ENCODE measurements at places on chromosomes 3 and 15. TPM values are rescaled to one million over a fixed set of nuclear protein-coding genes. Genes with fewer than 3 reads are reported as not detected.

DNA sequence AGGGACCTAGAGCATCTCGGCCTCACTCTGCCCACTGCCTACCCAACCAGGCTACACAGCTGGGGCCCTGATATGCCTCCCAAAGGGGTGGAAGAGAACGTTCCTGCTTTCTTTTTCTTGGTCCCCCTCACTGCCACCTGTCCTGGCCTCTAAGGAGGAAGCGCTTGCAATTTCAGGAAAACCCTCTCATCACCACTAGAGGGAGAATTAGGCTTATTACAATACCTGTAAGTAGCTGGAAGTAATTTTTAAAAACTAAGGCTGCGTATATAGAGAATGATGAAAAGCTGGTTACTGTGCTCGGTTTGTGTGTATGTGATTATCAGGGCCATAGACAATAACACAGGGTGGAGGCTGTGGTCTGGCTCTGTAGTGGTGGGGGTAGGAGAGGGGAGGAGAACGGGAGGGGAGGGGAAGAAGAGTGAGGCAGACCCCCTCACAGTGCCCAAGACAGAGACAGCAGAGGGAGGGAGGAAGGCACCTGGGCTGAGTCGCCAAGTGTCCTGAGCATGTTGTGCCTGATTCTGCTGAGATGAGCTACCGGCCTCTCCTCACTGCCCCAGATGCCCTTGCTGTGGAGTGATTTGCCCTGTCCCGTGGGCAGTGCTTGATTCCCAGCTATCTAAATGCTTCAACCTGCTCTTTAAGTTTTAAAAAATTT lies 3.3 kb downstream of the GABRG3 start:
- DNase-seq = no peak

DNA sequence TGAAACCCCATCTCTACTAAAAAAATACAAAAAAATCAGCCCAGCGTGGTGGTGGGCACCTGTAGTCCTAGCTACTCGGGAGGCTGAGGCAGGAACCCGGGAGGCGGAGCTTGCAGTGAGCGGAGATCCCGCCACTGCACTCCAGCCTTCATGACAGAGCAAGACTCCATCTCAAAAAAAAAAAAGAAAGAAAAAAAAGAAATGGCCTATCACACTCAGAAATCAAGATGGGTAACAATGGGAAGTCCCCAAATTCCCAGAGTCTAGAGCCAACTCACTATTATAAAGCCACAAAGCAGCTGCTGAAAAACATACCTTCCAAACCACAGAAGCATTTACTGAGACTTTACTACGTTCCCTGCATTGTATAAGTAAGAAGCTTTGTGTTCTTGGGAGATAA lies 7.5 kb downstream of the HDGFL3 start:
- no peak for DNase-seq

GRCh38 chr3:126450744-126451143 lies 24.9 kb downstream of the ZXDC start:
- DNase-seq = no peak

GRCh38 chr3:58307639-58308215 lies 1.4 kb downstream of the HTD2 start:
- no peak for DNase-seq

GRCh38 chr3:189953551-189953950 lies 167.1 kb downstream of the P3H2 start:
- DNase-seq = no peak

GRCh38 chr3:114878114-114878839 lies 268.8 kb downstream of the ZBTB20 start:
- DNase-seq = no peak

- DNase-seq = no peak
These were observed 163.9 kb upstream of the SMAD3 start for GRCh38 chr15:66901336-66902100.

DNA sequence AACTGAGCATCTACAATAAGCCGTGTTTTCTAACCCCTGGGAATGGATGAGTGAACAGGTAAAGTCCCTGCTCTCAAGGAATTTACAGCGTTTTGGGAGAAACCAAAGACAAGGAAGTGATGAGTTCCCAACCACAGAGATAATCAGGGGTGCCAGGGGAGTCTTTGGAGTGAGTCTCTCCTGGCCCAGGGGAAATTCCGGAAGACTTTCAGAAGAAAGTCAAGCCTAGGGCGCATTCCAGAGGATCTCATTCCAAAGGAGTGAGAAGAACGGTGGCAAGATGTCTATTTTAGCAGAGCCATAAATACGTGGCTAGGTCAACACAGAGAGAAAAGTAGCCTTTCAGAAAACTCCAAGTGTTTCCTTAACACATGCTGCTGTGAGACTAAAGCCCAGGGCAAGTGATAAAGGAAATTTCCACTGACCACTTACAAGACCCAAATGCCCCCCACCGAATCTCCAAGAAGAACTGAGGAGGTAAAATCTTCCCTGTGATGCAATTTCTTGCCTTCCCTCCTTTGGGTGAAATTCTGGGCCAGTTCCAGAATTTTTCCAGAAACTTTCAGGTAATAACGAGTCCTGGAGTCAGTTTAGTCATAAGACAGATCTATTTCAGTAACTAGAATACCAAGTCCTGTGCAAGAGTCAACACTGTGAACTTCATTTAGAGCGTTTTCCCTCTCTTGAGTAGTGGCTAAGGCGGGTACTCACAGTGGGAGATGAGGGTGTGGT lies 437.4 kb downstream of the NR2F2 start:
- DNase-seq = no peak

- DNase-seq = no peak
These were observed 2.5 kb upstream of the KIF7 start for GRCh38 chr15:89657686-89658200.

DNA sequence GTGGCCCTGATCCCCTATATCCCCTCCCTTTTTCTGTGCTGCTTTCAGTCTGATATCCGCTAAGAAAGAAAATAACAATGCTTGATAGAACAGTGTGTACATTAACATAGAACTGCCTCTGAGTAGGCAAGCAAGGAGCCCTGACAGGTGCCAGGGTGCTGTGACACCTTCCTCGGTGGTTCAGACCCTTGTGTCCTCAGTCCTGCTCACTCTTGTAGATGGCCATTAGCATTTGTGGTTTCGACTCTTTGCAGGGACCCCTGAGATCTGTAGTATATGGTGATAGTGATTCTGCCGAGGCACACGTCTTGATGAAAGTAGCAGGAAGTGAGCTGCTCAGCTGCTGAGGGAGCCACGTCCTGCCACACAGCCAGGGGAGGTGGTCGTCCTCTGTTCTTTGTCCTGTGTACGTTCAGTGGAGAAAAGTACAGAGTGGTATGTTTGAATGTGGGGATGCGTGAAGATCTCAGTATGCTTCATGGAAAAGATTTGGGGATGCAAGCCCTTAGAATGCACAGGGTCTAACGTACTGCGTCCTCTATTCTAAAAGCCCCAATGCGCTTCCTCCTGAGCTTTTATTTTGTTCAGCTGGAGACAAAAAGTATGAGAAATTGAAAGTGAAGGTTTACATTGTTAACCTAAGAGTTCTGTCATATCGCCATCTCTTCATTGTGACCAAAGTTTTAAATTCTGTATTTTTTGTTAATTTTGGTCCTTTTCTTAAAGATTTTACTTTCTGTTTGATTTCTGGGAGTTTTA lies 35.4 kb downstream of the PXYLP1 start:
- no peak for DNase-seq

- no peak for DNase-seq
These were observed 45.7 kb upstream of the RAB6B start for GRCh38 chr3:133941415-133941821.

GRCh38 chr3:126969586-126969985 lies 13.3 kb upstream of the PLXNA1 start:
- no peak for DNase-seq

GRCh38 chr15:64216730-64217428 lies 54.1 kb upstream of the PPIB start:
- DNase-seq = no peak

DNA sequence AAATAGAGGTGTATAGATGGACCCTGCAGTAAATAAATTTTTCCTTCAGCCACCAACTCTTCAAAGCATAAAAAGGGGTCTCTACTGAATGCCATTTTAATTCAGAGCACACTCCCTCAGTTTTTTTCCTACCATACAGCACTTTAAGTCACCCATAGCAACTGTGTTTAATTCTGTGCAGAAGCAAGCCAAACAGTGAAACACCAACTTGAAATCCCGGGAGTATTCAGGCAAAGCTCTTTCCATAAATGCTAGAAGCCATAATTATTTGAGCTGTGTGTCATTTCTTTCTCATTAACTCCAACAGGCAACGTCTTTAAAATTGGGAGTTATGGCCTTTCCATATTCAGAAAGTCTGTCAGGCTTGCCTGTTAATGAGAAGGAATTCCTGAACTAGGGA lies 562.1 kb downstream of the GRM7 start:
- no peak for DNase-seq

- no peak for DNase-seq
These were observed 31.3 kb upstream of the FOXP1 start for GRCh38 chr3:71614869-71615268.

GRCh38 chr3:47874913-47875312 lies 72.0 kb downstream of the DHX30 start:
- DNase-seq = no peak

DNA sequence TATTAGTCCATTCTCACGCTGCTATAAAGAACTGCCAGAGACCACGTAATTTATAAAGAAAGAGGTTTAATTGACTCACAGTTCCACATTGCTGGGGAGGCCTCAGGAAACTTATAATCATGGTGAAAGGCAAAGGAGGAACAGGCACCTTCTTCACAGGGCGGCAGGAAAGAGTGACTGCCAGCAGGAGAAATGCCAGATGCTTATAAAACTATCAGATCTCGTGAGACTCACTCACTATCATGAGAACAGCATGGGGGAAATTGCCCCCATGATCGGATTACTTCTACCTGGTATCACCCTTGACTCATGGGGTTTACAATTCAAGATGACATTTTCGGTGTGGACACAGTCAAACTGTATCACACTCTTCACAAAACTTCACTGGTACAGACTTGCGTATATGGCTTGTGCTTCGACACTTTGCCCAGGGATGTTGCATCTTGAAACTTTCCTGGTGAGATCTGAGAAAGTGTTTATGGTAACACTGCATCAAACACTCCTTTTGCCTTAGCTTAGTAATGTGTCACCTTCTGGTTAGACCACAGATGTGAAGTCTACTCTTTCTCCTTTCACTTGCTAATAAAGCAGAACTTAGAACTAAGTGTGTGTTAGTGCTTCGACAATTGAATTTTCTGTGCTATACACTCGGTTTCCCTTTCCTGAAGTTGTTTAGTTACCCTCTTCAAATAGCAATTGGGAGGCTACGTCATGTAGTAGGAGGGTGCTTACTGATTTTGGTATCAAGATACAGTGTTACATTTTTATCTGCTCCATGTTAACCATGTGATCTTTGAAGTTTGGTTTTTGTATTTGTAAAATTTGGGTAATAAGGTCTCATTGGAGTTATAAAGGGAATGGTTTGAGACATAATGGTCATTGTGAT lies 185.7 kb downstream of the LPP start:
- DNase-seq = no peak

DNA sequence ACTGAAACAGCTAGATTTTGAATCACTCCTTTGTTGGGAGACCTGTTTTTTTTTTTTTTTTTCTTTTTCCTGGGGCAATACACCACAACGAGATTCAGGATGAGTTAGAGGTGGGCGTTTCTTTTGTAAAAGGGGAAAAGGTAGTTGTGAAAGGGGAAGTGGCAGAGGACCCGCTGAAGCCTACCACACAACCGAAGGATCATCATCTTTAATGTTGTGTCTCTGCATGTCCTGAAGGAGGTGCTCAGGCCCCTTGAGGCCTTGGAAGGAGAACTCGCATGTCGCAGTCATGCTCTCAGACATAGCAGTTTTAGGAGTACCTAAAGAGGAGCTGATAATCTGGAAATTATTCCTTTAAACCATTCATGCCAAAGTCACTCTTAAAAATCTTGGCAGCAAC lies 137.9 kb upstream of the LRIG1 start:
- no peak for DNase-seq

GRCh38 chr15:57419335-57419734 lies 43.0 kb downstream of the CGNL1 start:
- no peak for DNase-seq

DNA sequence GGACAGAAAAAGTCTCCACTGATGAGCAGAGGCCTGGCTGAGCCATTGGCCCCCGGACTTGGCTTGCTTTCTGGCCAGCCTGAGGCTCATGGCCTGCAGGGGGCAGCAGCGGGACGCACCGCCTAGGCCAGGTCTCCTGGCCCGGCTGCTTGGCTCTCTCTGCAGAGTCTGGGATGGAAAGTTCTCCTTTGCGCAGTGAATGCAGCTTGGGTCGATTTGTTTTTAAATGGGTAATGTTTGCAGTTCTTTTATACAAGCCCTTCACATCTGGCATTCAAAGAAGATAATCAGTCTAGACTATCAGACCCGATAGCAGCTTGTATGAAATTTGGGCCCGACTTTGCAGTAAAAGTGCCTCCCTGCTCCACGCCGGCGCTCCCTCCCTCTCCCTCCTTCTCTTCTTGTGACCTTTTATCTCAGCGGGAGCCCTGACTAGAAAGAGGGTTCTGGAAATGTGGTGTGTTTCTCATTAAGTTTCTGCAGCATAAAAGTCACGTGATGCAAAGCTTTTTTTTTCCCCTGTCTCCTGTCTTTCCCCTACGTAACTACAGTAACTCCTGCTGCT lies 59.9 kb downstream of the ZNF621 start:
- peak; percentile 60 for DNase-seq

- no peak for DNase-seq
These were observed 18.6 kb downstream of the DNAJB11 start for GRCh38 chr3:186589121-186589520.

Gene SNTN
- not detected for polyA plus RNA-seq

Gene FOXB1
- not detected for polyA plus RNA-seq

Gene CCDC54
- polyA plus RNA-seq = 0.14 TPM

Gene RNF168
- 16.7 TPM for polyA plus RNA-seq

Gene ALDH1L1
- 23.7 TPM for polyA plus RNA-seq

Gene MST1R
- polyA plus RNA-seq = 1.3 TPM

Gene SPINT1
- polyA plus RNA-seq = 61.8 TPM

Gene UROC1
- 0.22 TPM for polyA plus RNA-seq

Gene NME9
- polyA plus RNA-seq = 4.0 TPM

Gene SEMA3F
- polyA plus RNA-seq = 67.3 TPM

Gene PP2D1
- 0.32 TPM for polyA plus RNA-seq

Gene B3GALNT1
- 80.8 TPM for polyA plus RNA-seq

Gene RETNLB
- polyA plus RNA-seq = not detected

Gene ATG3
- 59.5 TPM for polyA plus RNA-seq

Gene OR5K2
- polyA plus RNA-seq = 0.39 TPM

Gene COL8A1
- polyA plus RNA-seq = 61.1 TPM

Gene PLCH1
- polyA plus RNA-seq = 11.0 TPM

Data from left renal pelvis (tissue), 4 donors.